ENCODE measurements at places on chromosomes 12 and 14.

GRCh38 chr14:103055695-103056094, 1.7 kb downstream of the CDC42BPB start:
- DNase-seq, result no peak

DNA sequence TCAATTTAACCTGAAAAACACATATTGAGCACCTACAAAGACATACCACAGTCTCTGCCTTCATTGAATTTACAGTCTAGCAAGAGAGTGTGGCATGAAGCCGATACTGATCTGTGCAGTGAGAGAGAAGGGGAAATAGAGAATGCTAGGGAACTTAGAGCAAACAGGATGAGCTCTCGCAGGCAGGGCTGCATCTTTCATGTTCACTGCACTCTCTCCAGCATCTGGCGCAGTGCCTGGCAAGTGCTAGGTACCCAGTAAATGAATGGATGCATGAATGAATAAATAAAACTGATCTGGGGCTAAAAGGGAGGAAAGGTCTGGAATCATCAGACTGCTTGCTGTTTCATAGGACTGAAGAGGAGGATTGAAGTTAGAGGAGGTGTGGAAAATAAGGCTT, 256.5 kb upstream of the NPAS3 start:
- DNase-seq, result no peak

GRCh38 chr12:93668919-93669418, 8.2 kb upstream of the CRADD start:
- no peak for DNase-seq

- DNase-seq, result no peak
These were observed 11.3 kb downstream of the FGF6 start for GRCh38 chr12:4434301-4434700.

GRCh38 chr12:92466391-92467305, 236.1 kb upstream of the PLEKHG7 start:
- DNase-seq, result no peak

GRCh38 chr12:76929499-76929898, 50.7 kb upstream of the CSRP2 start:
- no peak for DNase-seq

- DNase-seq, result no peak
These were observed 220.5 kb downstream of the BCAT1 start for GRCh38 chr12:24728366-24728765.

DNA sequence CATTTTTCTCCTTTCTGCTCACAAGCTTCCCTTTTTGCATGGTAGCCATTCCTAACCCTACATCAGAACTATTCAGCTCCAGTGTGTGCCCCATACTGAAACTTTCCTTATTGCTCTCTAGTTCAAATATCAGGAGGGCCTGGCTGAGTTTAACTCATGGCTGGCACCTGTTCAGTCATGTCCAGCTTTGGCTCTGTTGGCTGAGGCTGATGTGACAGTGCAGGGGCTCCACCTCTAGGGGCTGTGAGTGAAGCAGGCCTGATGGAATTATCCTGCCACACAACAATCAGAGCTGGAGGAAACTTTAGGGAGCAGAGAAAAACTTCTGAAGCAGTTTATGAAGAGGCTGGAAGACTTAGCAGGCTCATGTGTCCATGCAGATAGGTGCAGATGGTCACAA, 8.5 kb downstream of the COQ6 start:
- DNase-seq, result no peak

DNA sequence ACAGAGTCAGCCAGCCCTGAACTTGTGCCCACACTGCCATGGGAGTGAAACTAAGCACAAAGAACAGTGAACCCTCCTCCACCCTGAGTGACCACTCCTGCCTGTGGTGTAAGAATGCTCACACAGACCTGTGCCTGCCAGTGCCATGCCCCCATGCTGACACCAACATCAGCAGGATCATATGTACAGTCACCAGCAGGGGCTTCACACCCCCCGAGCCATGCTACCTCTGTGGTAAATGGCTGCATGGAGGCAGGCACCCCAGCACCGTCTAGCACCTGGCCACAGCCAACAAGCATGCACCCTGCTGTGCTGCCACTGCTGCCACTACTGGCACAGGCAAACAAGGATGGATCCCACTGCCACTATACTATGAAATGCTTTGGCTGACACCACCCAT, 344.4 kb upstream of the CCDC196 start:
- DNase-seq, result no peak

DNA sequence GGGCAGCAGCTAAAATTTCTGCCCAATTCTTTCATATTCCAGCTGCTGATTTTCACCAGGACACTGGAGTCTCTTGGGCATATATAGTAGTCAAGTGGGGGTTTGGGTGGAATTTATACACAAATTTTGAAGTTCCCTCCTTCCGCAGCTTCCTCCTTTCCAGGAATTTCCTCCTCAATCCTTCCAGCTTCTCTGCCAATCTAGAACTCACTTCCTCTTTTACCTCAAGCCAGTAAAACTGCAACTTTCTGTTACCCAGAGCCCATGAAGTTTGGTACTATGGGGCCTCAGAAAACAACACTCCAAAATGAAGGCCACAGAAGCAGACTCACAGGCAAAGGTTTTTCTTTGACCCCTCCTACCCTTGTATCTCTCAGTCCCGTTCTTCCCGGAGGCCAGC, 51.7 kb upstream of the G2E3 start:
- DNase-seq, result no peak

DNA sequence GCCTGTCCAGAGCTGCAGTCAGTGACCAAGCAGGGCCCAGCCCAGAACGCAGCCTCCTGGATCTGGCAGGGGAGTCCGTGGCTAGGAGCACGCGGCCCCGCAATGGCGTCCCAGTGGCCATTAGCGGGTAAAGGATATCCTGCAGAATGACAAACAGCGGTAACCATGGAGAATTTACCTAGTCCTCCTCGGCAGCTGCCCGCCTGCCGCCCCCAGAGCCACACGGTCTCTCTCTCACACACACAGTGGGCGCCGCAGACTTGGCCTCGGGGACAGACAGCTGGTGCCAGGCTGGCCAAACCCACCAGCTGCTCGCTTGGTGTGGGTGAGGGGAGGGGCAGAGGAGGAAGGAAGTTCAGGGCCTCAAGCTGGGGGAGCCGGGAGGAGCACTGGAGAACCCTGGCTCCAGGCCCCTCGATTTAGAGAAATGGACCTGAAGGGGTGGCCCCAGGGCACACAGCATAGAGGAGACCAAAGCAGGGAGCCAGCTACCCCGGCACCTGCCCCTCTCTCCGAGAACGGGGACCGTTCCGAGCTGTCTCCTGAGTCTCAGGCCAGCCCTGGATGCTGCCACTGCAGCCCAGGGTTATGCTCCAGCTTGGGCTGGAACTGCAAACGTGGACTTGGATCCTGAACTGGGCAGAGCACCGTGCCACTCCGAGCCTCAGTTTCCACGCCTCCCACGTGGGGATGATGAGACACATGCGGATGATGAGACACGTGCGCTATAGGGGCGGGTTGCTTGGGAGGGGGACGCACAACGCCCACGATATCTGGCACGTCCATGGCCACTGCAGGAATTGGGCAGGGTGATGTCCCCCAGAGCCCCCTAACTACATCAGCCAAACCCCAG, 3.4 kb downstream of the CDK2AP1 start:
- no peak for DNase-seq

Data from stimulated activated CD8-positive, alpha-beta memory T cell treated with anti-CD3 and anti-CD28 coated beads, Interleukin-4, amount 100 ng/mL, for 24 hours (primary cell).